ENCODE measurements at places on chromosomes 16 and 17.

DNA sequence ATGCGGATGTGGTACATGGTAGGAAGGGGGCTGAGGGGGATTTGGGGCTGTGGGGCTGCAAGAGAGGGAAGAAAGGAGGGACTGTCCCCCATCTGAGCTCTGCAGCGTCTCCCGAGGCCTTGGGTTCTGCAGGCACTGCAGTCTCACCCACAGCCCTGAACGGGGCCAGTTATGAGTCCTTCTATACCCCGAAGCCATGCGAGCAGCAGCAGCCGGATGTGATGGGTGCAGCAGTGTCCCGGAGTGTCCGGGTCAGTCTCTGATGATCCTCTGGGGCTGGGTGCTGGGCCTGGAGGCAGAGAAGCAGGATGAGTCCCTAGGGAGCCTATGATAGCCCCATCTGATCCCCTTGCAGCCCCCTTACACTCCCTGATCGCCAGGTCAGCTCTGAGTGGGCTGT, 41.5 kb downstream of the CPNE2 start:
- DNase-seq = no peak

DNA sequence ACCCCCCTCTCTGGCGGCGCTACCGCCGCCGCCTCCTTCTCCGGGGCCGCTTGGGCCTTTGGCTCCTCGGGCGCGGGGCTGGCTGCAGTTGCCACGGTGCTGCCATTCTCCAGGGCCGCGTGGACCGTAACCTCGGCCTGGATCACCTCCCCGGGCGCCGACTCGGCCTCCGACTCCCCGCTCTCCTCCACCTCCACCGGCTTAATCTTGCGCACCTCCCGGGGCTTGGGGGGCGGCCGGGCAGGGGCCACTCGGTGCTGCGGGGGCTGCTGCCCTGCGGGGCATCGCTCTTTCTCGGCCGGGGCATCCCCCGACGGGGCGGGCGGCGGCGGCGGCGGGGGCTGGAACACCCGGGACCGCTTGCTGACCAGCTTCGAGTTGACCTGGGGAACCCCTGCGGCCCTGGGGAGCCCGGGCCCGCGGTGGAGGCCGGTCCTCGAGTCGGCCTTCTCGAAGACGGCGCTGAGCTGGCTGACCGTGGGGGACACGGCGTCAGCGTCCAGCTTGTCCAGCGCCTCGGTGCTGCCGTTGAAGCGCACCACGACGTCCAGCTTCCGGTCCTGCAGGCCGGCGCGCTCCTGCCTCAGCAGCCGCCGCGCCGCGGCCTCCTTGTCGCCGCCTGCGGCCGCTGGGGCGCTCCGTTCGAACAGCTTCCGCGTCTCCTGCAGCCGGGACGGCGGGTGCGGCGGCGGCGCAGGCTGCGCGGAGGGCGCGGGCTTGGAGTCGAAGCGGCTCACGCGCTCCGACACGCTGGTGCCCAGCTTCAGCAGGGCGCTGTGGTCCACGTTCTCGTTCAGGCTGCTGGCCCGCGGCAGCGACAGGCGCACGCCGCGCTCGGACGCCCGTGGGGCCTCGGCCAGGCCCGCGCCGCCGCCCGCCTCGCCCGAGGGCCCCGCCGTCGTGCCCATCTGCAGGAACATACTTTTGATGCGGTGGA, 792 bp downstream of the PPP1R9B start:
- peak; percentile 61 for DNase-seq

- DNase-seq = no peak
Measured at GRCh38 chr17:47291242-47291873, 32.4 kb upstream of the EFCAB13 start.

GRCh38 chr17:82198092-82198491, 14.6 kb downstream of the CCDC57 start:
- no peak for DNase-seq

GRCh38 chr17:4939546-4939795, 375 bp downstream of the SLC25A11 start:
- no peak for DNase-seq

GRCh38 chr16:66353055-66353454, 13.4 kb upstream of the CDH5 start:
- DNase-seq = no peak

GRCh38 chr16:11667221-11667823, 933 bp upstream of the SNN start:
- DNase-seq = no peak

Data from T-helper 17 cell (primary cell).